ENCODE measurements at places on chromosomes 5 and 9.

DNA sequence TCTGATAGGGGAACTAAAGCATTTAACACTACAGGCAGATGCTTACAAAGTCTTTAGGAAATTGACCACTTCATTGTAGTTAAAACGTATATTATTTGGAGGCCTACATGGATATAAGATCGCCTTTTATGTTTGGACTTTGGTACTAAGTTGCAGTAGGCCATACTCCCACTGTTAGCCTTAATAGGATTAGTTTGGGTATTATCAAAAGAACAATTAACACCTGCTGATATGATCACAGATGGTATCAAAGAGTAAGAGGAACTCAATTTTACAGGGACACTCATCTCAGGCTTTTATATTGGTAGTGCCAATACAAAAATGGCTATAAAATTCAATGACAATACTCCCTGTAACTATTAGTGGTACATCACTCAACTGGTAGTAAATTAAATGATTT is 1183.0 kb downstream of the MAT2B start:
- no peak for DNase-seq

GRCh38 chr5:80277191-80277590 is 21.3 kb upstream of the SERINC5 start:
- DNase-seq, result no peak

DNA sequence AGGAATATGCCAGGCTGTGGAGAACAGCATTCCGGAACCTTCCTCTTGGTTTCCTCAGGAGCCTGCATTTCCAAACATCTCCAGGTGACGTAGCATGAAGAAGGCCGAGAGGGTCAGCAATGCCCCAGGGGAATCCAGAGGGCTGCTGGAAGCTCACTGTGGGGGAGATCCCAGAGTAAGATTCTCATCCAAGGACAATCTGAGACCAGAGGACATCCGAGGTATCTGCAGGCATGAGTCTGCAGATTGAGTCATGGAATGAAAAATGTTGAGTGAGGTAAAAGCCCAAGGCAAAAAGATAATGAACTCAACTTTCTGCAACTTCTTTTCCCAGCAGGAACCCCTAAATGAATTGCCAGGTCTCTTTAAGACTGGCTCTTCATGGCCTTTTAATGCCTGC is 73.5 kb downstream of the KIF4B start:
- no peak for DNase-seq

DNA sequence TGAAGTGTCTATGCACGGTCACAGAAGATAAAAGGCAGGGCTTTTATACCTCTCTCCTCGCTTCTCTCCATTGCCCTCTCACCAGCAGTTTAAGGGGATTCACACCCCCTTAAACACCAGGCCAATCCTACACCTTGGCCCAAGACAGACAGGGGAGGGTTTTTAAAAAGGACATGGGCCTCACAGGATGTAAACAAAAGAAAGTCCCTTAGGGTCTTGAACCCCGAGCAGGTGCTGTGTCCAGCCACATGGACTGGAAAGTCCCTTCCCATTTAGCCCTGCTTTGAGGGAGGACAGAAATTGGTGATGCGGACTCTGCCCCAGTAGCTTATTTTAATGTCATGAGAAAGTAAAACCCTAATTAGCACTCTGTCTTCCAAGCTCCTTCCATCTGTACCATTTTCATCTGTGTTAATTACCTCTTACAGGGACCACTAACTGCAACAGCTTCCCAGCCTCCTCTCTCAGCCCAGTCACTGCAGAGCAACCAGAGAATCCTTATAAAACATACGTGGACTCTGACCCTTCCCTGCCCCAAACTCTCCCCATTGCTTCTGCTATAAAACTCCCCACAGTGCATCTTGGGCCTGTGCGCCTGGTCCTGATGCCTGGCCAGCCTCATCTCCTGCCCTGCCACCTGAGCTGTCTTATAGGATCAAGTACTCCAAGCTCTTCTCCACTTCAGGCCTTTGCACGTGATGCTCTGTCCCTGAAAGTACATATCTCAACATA is 16.7 kb downstream of the WHRN start:
- DNase-seq, result peak; percentile 41

DNA sequence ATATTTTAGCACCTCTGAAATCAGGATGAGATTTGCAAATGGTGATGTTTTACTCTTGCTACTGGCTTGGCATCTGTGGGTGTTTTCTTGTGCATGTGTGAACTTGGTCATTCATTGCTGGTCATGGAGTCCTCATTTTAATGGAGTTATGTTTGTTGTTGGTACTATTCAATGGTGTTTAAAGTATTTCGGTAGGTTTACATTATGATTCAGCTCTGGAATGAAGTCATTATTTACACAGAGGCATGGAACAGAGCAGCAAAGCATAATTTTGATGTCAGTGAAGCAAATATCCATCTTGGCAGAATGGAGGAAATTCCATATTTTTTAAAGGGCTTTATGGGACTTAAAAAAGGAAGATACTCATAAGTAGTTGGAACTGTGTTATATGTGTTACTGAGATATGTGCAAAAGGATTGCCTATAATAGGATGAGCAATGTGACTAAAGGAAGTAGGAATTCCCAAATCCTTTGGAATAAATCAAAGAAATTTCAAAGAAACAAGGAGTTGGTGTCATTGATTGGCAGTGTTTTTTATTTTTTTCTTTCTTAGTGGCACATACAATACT is 147.4 kb downstream of the ACTBL2 start:
- no peak for DNase-seq

- no peak for DNase-seq
These were observed 31.5 kb downstream of the OLFML2A start for GRCh38 chr9:124808246-124808956.

DNA sequence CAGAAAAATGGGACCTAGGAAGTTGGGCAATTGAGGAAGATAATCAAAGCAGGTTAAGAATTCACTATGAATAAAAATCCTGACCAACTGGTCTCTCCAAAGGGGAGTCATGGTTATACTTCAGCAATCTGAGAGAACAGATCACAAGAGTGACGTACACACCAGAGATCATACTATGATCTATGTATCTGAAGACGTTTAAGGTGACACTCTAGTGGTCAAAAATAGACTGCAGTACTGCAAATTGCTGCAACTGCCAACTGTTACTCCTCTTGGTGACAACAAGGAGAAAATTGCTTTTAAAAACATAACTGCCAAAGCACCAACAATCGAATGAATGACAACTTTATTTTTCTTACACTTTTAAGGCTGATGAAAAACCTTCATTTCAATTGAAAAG is 4.9 kb downstream of the AK6 start:
- peak; percentile 35 for DNase-seq

GRCh38 chr5:116930616-116931015 is 356.0 kb upstream of the SEMA6A start:
- DNase-seq, result no peak

DNA sequence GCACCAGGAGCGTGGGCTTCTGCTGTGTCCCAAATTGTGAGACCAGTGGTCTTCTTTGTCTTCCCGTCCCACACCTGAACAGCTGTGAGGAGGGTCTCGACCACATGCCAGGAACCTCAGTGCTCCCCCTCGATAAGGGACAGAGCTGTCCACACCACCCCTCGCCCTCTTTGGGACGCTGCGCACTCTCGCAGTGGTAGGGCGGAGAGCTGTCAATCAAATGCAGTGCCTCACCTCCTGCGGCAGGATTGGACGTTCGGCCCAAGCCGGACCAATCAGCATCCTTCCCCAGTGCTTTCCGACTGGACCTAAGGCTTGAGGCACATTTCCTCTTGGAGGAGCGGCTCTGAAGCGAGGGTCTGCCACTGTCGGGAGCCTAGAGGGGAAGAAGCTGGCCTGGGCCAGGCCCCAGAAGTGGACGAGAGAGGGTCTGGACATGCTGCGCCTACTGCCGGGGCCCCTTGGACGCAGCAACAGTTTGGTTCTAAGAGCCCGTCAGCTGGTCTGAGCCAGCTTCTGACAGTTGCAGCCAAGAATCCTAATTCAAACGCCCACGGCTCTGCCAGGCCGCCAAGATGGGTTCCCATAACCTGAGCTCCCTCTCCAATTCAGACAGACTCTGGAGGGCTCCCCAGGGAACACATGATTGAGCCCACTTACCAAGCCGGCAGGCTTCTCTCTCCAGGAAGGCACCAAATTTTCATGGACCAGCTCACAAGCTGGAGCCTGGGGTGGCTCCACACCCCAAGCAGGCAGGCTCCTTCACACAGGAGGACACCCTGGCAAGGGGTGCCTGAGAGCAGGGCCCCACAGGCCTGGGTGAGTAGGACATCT is 28.1 kb upstream of the ADAMTS2 start:
- DNase-seq, result no peak

DNA sequence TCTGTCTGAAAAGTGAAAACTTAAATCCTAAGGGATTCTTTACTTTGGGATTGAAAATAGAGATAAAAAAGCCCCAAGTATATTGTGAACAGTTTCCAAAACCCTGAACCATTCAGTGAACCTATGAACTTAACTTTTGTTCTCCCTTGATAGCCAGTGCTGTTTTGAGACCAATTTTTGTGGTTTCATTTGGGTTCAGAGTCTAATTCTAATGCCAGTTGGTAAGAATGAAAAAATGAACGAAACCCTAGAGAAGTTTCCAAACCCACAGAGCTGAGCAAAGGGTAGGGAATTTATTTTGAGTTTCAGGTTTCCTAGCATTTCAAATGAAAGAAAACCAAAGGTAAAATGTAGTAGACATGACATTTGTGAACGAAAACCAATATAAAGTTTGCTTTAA is 1366.8 kb downstream of the EFNA5 start:
- peak; percentile 3 for DNase-seq

GRCh38 chr9:121718084-121718483 is 66.7 kb downstream of the DAB2IP start:
- no peak for DNase-seq

- no peak for DNase-seq
These were observed 82.0 kb downstream of the UGCG start for GRCh38 chr9:111978616-111979015.
